ENCODE measurements at places on chromosomes 12 and 14.

GRCh38 chr12:28771968-28772367 is 377.1 kb upstream of the FAR2 start:
- peak; percentile 19 for DNase-seq

DNA sequence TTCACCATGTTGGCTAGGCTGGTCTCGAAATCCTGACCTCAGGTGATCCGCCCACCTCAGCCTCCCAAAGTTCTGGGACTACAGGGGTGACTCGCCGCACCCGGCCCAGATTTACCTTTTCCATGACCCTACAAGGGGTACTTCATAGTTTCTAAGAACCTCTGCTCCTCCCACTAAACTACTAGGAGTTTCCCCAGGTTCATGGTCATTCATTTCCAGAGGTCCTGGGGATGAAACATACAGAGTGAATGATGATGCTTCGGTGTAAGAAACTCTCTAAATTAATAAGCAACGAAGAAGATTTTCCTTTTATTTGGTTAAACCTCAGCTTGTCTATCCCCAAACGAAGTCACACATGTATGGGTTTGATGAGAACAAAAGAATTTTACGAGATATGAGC is 56.9 kb downstream of the AMN start:
- no peak for DNase-seq

DNA sequence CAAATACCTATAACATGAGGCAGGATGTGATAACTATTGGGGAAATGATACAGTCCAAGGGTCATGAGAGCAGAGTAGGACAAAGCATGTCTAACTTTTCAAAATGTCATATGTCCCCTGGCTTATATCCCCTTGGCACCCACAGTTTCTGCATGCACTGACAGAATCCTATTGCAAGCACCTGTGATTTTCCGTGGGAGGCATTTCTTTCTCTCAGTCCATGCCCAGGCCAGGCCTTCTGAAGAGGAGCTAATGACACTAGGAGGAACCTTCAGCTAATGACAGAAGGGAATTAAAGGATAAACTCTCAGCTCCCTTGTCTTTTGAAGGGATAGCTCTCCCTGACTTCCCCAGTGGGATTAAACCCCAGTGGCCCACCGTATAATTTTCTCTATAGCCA is 249.2 kb downstream of the TTC6 start:
- DNase-seq: no peak

GRCh38 chr14:97390096-97390724 is 593.0 kb downstream of the VRK1 start:
- DNase-seq: no peak

DNA sequence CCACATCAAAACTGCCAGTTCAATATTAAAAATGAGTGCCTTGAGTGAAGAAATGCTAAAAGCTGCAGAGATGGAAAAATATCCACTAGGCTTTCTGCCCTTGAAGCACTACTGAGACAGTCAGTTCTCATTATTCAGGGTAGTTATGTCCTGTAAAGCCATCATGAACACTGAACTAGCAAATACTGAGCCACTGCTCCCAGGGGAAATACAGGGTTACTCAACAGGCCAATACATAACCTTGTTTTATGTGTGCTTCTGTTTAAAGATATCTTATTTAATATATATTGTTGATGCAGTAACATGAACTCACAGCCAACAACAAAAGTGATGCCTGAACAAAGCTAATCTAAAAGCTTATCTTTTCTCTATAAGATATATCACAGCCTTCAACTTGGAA is 3.3 kb downstream of the RAD52 start:
- DNase-seq: no peak

DNA sequence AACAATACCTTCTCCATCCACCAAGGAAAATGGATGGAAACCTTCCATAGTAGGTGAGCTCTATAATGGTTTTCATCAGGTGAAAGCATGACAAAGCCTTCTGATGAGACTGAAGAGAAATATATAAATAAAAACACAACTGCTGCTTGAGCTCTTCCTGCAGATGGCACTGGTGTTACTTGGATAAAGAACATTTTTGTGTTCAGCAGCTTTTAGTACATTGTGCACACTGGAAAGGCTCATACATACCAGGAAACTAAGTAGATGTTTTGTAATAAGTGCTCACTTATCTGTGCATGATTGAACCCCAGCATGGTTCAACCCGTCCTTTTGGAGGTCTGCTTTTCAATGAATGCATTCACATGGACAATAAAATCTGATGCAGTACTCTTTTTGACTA is 357.3 kb upstream of the MIS18BP1 start:
- DNase-seq: peak; percentile 4

DNA sequence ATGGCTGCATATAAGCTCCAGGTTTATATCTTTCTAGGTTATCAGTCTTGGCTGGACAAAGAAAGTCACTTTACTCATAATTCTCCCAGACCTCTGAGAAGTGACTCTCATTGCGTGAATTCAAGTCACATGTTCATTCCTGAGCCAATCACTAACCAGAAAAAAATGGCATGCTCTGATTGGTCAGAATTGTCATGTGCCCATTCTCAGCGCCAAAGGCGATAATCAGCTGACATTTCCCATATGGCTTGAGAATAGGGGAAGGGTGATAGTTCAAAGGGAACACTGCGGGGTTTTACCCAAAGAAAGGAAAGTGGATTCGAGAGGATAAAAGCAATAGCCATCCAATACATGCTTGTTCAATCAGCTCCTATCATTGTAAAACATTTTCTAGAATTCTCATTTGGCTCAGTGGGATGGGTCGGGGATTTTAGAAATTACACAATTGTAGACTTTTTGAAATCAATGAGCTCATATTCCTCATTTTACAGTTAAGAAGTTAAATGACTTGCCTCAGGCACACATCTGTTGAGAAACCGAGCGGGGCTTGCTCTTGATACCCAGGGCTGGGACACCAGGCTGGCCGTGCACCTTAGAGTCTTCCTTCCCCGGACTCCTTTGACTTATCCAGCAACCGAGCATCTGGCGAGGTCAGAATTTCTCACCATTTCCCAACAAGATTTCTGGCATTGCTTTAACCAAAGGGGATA is 454.0 kb upstream of the TBX3 start:
- no peak for DNase-seq

GRCh38 chr12:64675795-64676194 is 65.5 kb downstream of the RASSF3 start:
- no peak for DNase-seq

GRCh38 chr12:68863109-68863770 is 55.3 kb downstream of the MDM2 start:
- no peak for DNase-seq

- no peak for DNase-seq
These were observed 4.0 kb downstream of the ASCL1 start for GRCh38 chr12:102961466-102961855.

- no peak for DNase-seq
These were observed 114.7 kb upstream of the AMN1 start for GRCh38 chr12:31843398-31844095.

GRCh38 chr12:47193066-47193465 is 113.3 kb upstream of the AMIGO2 start:
- no peak for DNase-seq

DNA sequence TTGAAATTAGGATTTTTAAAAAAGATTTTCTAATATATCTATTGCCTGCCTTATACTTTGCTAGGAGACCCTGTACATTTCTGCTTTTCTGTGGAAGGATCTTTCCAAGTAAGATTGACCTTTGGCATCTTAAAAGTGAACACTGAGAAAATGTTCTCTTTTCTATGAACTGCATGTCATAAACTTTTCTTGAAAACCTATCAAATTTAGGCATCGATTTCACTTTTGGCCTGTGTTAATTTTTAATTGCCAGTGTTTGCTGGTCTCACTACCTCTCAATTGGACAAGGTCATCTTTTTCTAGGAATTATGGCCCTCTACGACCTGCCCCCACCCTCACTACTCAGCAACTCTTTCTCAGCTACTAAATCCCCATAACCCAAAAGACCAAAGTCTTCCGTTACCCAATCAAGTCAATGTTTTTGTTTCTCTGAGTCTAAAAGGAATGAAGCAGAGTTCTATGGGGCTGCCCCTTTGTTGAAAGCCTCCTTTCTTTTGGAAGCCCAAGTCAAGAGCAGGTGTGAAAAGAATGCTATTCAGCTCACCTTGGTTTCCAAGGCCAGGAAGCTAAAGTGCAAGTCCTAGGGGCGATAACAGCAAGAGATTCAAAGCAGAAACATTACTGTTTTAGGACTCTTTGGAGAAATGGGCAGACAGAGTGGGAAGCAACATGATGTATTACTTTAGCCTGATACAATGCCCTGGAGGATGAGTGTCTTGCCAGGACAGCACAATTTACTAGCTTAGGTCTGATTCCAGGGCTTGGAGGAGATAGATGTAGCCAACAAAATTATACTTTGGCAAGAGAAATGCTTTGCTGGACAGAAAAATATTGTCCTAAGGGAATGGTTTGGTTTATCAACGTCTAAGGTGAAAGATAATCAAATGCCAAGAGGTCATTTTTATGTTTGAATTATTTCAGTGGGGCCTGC is 55.0 kb downstream of the IGF1 start:
- DNase-seq: no peak

GRCh38 chr14:33568935-33569579 is 381.8 kb downstream of the EGLN3 start:
- no peak for DNase-seq

GRCh38 chr12:113961921-113962710 is 4.0 kb downstream of the RBM19 start:
- no peak for DNase-seq

DNA sequence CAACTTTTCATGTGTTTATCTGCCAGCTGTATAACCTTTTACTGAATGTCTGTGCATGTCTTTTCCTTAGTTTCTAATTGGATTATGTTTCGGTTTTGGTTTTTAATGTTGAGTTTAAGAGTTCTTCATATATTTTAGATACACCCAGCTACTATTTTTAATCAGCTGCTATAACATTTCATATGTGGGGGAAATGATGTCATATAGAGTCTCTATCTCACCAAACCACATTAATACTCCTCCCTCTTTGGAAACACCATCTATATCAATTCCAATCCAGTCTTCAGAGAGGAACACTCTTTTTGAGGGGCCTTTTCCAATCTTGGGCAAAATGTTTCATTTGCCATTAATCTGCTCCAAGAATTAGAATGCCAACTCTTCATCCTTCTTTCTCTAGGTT is 28.5 kb upstream of the GCH1 start:
- no peak for DNase-seq

- DNase-seq: no peak
These were observed 386.8 kb downstream of the BCAT1 start for GRCh38 chr12:24561882-24562770.

DNA sequence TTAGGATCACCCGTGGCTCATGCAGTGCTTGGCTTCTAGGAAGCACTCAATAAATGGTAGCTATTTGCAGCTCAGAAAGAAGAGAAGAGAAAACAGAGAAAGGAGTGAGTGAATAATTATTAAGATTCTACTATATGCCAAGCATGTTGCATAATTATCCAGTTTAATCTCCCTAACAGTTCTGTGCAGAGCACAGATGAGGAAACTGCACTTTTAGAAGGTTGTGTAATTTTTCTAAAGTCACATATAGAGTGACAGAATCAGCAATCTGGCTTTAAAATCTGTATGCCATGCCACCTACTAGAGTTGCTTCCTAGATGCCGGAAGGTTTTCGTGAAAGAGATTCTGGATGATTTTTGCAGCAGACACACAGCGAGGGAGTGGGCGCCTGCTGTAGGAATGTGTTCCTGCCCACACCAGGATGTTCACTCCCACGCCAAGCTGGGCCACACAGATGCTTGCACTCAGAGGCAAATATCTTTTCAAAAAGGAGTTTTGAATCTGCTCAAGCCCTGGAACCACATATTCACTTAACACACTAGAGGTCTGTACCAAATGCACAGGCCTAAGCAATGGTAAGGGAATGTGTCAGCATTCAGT is 50.2 kb upstream of the SMCO2 start:
- no peak for DNase-seq

GRCh38 chr12:93712200-93712599 is 35.0 kb downstream of the CRADD start:
- no peak for DNase-seq

- DNase-seq: no peak
These were observed 3.6 kb upstream of the RHOF start for GRCh38 chr12:121796855-121797751.

- no peak for DNase-seq
These were observed 16.9 kb downstream of the PLEKHG7 start for GRCh38 chr12:92719674-92720073.

DNA sequence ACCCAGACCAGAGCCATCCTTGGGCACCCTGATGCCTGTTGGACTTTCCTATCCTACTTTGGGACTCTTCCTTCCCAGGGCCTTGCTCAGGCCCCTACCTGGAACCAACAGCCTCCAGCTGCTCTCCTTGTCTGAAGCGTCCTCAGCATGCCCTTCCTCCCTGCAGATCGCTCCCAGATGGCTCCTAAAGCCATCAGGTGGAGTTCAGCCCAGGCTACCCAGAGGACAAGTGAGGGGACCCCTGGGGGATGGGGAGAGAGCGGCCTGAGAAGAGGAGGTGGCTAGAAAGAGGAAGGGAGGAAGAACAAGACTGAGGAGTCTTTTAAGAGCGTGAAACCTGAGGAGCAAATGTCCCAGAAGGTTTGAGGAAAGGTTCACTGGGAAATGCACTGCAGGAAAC is 236.6 kb downstream of the ZFP36L1 start:
- DNase-seq: no peak

GRCh38 chr14:49991491-49991890 is 98.6 kb downstream of the ARF6 start:
- DNase-seq: no peak

GRCh38 chr12:11812586-11813437 is 163.3 kb downstream of the ETV6 start:
- no peak for DNase-seq

DNA sequence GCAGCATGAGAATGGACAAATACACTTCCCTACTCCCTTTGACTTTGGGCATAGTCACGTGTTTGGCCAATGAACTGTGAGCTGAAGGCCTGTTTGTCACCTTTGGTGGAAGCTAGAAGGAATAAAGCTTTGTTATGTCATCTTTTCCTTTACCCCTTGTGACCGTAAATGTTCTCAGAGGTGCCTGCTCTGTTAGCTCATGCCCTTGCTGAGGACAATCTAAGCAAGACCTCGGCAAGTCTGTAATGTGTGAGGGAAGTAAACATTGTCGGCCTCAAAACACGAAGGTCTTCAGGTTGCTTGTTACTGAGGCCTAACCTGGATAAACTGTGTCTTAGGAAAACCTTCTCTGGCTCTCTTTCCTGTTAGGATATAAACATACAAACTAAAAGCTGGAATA is 354.2 kb downstream of the TMEM132D start:
- no peak for DNase-seq

- DNase-seq: no peak
These were observed 151.9 kb downstream of the EMP1 start for GRCh38 chr12:13348464-13348863.

DNA sequence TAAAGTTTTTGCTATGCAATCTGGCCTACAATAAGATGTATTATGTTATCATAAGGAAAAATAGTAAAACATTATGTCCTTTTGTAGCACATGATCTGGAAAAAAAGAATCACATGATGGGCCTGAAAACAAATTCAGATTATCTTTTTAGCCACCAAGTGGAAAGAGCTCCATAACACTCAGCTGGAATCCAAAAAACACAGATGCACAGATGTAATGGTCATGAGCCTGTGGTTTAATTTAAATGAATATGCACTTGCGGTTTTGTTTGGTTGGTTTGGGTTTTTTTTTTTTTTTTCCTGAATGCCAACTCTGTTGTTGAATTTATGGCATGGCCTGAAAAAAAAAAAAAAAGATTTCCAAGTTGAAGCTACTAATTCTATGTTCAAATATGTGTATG is 4.1 kb downstream of the KCNC2 start:
- no peak for DNase-seq

GRCh38 chr12:120231316-120232011 is 30.6 kb upstream of the RPLP0 start:
- DNase-seq: no peak

- DNase-seq: no peak
These were observed 145.8 kb downstream of the BICD1 start for GRCh38 chr12:32252199-32253073.
